ENCODE measurements at places on chromosomes 7 and 10. TPM values are rescaled to one million over a fixed set of nuclear protein-coding genes. Genes with fewer than 3 reads are reported as not detected.

METTL27 gene
- 0.79 TPM for total RNA-seq

ADAM22 gene
- 178 TPM for total RNA-seq

ADARB2 gene
- 5.4 TPM for total RNA-seq

NPY4R gene
- total RNA-seq, result 0.30 TPM

CCDC172 gene
- total RNA-seq, result not detected

TAC1 gene
- total RNA-seq, result 14.3 TPM

FXYD4 gene
- not detected for total RNA-seq

TACC2 gene
- total RNA-seq, result 38.0 TPM

CYP3A7 gene
- total RNA-seq, result not detected

SPDYE11 gene
- total RNA-seq, result 0.10 TPM

DBF4 gene
- total RNA-seq, result 10.4 TPM

MOGAT3 gene
- not detected for total RNA-seq

CALML3 gene
- not detected for total RNA-seq

COA1 gene
- 56.1 TPM for total RNA-seq

ABCC2 gene
- total RNA-seq, result 0.50 TPM

TMEM225B gene
- total RNA-seq, result 1.4 TPM

ZNF804B gene
- total RNA-seq, result 2.0 TPM

CACNA2D1 gene
- 28.1 TPM for total RNA-seq

ACTL6B gene
- total RNA-seq, result 35.2 TPM

IL15RA gene
- total RNA-seq, result 2.1 TPM

SLC13A1 gene
- total RNA-seq, result not detected

C1GALT1 gene
- 35.5 TPM for total RNA-seq

ZNF365 gene
- total RNA-seq, result 27.2 TPM

TMEM72 gene
- total RNA-seq, result 0.99 TPM

NPY gene
- 13.0 TPM for total RNA-seq

NKX2-3 gene
- total RNA-seq, result not detected

STOX1 gene
- 11.7 TPM for total RNA-seq

ENTPD1 gene
- 39.6 TPM for total RNA-seq

ELAPOR2 gene
- total RNA-seq, result 77.1 TPM

CYP3A4 gene
- total RNA-seq, result not detected

All from spinal cord (tissue), 10 donors.